ENCODE measurements at places on chromosomes 5 and 9.
A peak's percentile ranks its signal among the peaks of the same experiment; 100 is the strongest.

GRCh38 chr9:107914151-107914550 lies 424.6 kb upstream of the KLF4 start:
- no peak for DNase-seq

DNA sequence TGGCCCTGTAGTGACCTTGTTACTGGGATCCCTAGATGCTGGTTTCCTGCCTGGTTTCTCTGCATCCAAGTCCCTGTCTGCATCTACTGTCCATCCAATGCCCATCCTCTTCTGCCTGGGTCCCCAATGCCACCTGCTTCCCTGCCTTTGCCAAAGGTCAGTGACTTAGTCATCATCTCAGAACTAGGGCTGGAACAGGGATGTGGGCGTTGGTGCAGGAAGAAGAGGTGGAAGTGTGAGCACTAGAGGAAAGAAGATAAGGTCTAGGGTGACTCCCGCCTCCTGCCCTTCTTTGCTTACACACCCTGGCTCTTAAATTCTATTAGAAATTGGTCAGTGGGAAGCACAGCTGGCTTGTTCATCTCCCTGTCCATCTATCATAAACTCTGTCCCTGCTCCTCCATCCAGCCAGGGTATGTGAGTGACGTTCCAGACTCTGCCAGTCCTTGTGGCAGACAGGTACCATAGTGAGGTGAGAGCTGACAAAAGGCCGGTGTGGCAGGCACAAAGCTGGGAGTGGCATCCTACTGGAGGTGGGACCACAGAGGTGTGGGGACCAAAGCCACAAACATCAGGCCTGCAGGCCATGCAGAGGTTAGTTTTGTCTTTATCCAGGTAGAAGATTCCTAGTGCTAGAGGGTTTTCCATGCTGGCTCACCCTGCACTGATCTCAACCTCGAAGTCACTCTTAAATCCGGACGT lies 9.2 kb downstream of the PTPN3 start:
- no peak for DNase-seq

GRCh38 chr9:123321616-123322272 lies 34.3 kb upstream of the CRB2 start:
- DNase-seq: no peak

DNA sequence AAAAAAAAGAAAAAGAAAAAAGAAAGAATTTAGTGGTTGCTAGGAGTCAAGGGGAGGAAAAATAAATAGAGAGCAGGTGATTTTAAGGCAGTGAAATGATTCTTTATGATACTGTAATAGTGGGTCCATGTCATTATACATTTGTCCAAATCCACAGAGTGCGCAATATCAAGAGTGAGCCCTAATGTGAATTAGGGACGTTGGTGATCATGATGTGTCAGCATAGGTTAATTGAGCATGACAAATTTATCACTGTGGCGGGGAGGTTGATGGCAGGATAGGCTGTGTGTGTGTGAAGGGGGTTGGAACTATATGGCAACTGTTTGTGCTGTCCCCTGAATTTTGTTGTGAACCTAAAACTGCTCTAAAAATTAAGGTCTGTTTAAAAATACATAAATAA lies 357.8 kb downstream of the ICE1 start:
- no peak for DNase-seq

DNA sequence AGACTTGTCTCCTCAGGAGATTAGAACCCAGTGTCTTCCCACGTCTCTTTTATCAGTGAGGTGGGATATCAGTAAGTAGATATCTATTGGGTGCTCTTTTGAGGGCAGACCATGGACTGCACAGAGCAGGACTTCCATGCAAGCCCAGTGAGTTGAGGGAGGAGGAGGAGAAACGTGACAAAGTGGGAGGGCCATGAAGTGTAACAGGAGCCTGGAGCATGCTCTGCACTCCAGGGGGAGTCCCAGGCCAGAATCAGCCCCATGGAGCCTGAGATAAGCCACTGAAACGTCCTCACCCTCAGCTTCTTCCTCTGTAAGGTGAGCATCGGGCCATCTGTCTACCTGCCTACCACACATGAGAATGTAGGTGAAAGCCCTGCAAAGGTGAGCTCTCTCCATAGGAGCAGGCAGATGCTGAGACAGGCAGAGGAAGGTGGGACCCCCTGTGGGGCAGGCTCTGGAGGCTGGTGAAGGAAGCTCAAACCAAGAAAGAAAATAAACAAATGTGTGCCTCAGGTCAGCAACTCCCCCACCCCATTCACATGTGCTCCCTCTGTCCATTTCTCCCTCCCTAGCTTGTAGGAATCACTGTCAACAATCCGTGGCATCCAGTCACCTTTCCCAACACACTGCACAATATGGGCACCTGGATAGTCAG lies 87.4 kb downstream of the NRG2 start:
- DNase-seq: no peak

- no peak for DNase-seq
Observed at GRCh38 chr9:95225726-95226106, 91.8 kb downstream of the FANCC start.

DNA sequence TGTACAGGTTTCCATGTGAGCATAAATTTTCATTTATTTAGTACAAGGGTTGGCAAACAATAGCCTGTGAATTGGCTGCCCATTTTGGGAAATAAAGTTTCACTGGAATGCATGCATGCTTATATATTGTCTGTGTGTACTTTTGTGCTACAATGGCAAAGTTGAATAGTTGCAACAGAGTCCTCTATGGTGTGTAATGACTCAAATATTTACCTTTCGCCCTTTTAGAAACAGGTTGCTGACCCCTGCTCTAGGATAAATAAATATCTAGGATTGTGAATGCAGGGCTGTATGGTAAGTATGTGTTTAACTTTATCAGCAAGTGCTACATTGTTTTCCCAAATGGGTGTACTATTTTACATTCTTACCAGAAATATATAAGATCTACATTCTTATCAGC lies 47.2 kb downstream of the XRCC4 start:
- DNase-seq: no peak

- no peak for DNase-seq
Observed at GRCh38 chr9:89884356-89885083, 279.7 kb downstream of the GADD45G start.

- DNase-seq: peak; percentile 69
Observed at GRCh38 chr9:129334105-129334935, 156.3 kb upstream of the IER5L start.

- peak; percentile 57 for DNase-seq
Observed at GRCh38 chr5:170466988-170467707, 36.7 kb upstream of the KCNIP1 start.

GRCh38 chr9:135783540-135784245 lies 81.7 kb downstream of the KCNT1 start:
- DNase-seq: no peak

DNA sequence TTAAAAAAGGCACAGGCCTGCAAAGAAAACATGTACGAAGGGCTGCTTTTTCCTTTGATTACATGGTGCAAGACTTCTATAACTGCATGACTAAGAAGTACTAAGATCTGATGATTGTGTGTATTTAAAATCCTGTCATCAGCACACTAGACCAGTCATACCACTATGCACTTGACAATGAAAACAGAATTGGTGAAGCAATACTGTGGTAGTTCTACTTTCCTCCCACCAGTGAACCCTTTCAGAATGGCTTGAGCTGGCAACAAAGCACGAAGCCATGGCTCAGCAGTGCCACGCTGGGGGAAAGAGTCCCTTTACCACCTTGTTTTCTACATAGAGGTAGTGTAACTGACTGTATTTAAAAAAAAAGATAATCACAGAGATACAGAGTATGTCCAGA lies 49.0 kb upstream of the POU5F2 start:
- no peak for DNase-seq

DNA sequence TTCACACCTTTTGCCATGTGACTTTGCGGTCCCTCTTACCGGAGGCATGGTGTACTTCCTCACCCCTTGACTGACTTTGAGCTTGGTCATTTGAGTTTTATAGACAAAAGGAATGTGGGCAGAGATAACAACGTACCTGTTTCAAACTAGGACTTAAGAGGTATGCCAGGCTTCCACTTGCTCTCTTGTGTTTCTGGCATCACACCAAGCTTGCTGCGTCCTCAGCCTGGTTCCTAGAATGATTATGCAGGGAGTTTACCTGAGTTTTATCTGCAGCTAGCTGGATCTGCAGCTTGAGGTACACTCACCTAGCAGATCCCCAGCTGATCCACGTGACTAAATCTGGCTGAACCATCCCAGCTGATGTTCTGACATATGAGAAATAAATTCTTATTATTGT lies 66.2 kb downstream of the PLK2 start:
- DNase-seq: no peak

DNA sequence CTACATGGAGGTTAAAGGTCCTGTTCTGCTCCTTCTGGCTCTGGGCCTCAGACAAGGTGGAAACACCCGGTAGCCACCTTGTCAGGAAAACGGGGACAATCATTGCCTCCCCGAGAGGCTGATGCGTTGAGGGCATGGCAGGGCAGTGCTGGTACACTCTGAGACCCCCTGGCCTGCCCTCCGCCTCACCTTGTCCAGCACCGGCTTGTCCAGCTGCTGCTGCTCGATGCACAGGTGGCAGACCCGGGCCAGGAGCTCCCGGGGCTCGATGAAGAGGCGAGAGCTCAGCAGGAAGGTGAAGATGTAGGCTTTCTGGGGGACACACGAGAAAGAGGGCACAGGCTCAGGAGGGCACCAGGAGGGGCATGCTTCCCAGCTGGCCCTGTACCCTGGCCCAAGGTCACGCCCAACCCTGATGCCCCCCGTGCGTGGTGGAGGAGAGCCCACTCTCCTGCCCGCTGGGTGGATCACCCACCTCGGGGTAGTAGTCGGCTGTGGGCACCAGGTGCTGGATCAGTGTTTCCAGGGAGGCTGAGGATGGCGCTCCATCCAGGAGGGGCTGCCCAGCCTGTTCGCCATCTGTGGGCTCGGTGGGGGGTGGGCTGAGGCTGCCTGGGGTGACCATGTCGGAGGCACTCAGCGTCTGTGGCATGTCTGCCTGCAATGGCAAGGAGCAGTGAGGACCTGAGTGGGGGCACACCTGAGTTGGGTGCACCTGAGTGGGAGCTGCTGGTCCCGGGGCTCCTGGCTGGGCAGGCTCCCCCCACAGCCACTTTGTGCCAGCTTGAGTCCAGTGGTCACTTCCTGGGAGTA lies 66.0 kb upstream of the RNF130 start:
- no peak for DNase-seq

GRCh38 chr9:83284746-83285145 lies 221.8 kb upstream of the RASEF start:
- no peak for DNase-seq

GRCh38 chr5:72598401-72599064 lies 91.3 kb upstream of the ZNF366 start:
- no peak for DNase-seq

DNA sequence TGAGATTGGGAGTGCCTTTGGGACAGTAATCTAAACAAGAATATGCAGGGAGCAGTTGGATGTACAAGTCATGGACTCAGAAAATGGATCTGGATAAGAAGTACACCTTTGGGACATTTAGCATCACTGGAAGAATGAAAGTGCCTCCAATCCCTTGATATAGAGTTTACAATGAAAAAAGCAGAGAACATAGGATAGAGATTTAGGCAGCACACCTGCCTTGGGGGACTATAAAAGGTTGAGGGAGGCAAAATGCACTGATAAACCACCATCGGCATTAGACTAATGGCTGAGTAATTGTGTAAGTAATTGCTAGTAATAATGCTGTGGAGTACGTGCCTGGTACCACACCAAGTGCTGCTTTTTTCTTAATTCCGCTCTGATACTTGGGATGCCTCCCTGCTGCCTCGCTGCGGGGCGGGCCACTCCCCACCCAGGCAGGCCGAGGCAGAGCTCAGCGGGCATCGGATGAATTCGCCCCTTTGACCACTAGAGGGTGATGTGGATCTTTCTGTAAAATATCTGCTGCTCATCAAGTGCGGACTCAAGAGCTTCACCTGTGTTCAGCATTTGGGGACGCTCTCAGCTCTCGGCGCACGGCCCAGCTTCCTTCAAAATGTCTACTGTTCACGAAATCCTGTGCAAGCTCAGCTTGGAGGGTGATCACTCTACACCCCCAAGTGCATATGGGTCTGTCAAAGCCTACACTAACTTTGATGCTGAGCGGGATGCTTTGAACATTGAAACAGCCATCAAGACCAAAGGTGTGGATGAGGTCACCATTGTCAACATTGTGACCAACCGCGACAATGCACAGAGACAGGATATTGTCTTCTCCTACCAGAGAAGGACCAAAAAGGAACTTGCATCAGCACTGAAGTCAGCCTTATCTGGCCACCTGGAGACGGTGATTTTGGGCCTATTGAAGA lies 99.9 kb downstream of the ANKRD18B start:
- DNase-seq: peak; percentile 76

GRCh38 chr9:37732952-37733351 lies 20.7 kb upstream of the TRMT10B start:
- no peak for DNase-seq

GRCh38 chr9:132486706-132487350 lies 76.8 kb downstream of the CFAP77 start:
- DNase-seq: no peak

GRCh38 chr5:112697833-112698232 lies 39.9 kb upstream of the APC start:
- DNase-seq: no peak

DNA sequence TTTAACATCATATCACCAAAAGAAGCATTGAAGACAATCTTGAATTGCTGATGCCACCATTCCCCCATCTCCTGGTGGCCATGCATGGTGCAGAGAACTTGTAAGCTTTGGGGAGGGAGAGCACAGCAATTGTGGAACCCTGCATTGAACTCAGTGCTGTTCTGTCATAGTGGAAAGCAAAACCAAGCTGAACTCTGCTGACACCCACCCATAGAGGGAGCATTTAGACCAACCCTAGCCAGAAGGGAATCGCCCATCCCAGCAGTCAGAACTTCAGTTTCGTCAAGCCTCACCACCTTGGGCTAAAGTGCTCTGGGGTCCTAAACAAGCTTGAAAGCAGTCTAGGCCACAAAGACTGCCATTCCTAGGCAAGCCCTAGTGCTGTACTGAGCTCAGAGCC lies 37.4 kb upstream of the RUSC2 start:
- no peak for DNase-seq

DNA sequence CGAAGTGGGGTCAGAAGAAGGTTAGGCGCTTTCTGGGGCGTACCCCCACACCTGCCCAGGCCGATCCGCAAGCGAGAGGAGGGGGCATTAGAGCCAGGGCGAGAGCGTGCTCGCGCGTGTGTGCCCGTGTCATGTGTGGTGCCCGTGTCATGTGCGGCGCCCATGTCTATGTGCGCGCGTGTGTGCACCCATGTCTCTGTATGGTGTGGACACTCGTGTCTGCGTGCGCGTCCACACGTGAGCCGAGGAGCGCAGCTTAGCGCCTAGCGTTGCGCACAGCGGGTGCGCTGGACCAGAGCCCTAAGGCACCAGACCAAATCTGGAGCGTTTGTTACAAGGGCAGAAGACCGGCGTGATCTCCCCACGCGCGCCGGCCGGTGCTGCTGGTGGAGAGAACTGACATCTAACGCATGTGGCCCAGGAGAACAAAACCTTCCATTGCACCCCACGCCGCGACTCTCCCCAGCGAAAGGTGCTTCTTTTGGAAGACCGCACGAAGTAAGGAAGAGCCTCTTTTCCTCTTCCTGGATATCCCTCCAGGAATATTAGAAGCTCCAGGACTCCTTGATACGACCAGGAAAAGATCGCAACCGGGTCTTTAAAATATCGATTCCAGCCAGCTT lies 644 bp downstream of the NIM1K start:
- peak; percentile 3 for DNase-seq

GRCh38 chr5:143495110-143495509 lies 91.6 kb upstream of the NR3C1 start:
- no peak for DNase-seq
